ENCODE measurements at places on chromosomes 3 and 15.

GRCh38 chr3:172816968-172817367, 66.4 kb downstream of the ECT2 start:
- DNase-seq, result no peak

- no peak for DNase-seq
Measured at GRCh38 chr3:76111808-76112207, 326.5 kb upstream of the ZNF717 start.

DNA sequence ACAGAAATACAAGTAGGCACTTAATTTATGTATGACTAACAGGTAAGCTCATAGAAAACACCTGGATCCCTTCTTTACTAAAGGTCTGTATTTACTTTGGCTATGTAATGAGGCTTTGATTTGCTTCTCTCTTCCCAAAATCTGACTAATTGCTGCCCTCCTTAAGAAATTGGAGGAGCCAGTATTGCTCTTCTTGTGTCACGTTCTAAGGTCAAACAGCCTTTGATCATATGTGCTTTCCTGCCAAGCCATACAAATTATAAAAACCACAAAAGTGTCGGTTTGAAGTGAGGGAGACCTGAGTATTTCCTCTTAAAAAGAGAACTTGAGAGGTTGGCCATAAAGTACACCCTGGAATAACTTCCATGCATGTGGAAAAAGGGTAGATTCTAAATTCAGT, 112.1 kb upstream of the MB21D2 start:
- no peak for DNase-seq

- DNase-seq, result no peak
Measured at GRCh38 chr3:135491491-135492205, 473.9 kb upstream of the PPP2R3A start.

- DNase-seq, result no peak
Measured at GRCh38 chr15:29034151-29034550, 148.4 kb downstream of the APBA2 start.

DNA sequence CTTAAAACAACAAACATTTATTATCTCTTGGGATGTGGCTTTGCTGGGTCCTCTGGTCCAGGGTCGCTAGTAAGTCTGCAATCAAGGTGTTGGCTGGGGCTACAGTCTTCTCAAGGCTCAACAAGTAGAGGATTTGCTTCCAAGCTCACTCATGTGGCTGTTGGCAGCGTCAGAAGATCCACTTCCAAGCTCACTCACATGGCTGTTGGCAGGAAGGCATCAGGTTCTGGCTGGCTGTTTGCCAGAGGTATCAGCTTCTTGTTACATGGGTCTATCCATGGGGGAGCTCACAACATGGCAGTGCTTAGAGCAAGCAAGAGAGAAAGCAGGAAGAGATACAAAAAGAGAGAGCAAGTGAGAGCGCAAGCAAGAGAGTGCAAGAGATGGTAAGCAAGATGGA, 15.0 kb upstream of the BNC1 start:
- DNase-seq, result no peak

GRCh38 chr3:99313485-99313884, 324.9 kb upstream of the COL8A1 start:
- no peak for DNase-seq

GRCh38 chr15:88790486-88790885, 12.8 kb upstream of the ACAN start:
- no peak for DNase-seq

- DNase-seq, result no peak
Measured at GRCh38 chr3:190371152-190371551, 16.8 kb upstream of the CLDN16 start.

DNA sequence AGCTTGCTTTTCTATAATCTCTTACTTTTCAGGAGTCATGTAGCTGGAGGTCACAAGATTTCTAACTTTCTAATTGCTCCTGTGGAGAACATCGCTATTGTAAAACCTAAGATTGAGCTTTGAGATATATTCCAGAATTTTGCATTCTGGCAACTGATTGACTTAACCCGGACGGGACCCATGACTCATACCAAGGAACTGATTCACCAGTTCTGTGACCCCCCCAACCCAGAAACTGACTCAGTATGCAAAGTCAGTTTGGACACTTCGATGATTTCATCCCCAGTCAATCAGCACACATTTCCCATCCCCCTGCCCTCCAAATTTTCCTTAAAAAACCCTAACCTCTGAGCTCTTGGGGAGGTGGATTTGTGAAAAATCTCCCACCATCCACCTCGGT, 396.5 kb upstream of the GBE1 start:
- no peak for DNase-seq

DNA sequence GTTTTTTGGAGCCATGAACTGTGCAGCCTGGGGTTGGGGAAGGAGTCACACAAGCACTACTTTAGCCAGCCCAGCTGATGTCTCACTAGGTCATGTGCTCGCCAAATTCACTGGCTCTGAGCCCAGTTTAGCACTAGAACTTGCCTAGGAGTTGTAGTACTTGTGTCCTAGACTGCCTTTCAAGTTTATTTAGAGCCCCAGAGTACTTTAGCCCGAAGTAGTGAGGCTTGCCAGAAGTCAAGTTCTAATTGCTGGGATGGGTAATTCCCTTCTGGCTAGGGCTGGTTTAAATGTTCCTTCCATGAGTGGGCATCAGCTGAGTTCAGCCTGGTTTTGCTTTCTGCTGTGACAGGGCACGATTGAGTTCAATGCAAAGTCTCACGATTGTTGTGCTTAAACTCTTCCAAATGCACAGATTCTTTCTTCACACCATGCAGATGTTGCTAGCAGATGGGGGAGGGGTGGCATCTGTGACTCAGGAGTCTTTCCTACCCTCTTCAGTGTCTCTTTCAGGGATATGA, 228.2 kb upstream of the ZPLD1 start:
- DNase-seq, result no peak

DNA sequence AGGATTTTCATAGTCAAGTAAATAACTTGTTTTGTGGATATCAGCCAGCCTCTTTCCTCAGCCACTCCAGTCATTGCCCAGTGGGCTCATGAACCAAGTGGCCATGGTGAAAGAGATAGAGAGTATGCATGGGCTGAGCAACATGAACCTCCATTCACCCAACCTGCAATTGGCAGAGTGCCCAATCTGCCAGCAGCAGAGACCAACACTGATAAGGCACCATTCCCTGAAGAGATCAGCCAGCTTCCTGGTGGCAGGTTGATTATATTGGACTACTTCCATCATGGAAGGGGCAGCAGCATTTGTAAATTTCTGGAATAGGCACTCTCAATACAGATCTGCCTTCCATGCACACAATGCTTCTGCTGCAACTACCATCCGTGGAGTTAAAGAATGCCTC, 10.3 kb upstream of the MCF2L2 start:
- no peak for DNase-seq

DNA sequence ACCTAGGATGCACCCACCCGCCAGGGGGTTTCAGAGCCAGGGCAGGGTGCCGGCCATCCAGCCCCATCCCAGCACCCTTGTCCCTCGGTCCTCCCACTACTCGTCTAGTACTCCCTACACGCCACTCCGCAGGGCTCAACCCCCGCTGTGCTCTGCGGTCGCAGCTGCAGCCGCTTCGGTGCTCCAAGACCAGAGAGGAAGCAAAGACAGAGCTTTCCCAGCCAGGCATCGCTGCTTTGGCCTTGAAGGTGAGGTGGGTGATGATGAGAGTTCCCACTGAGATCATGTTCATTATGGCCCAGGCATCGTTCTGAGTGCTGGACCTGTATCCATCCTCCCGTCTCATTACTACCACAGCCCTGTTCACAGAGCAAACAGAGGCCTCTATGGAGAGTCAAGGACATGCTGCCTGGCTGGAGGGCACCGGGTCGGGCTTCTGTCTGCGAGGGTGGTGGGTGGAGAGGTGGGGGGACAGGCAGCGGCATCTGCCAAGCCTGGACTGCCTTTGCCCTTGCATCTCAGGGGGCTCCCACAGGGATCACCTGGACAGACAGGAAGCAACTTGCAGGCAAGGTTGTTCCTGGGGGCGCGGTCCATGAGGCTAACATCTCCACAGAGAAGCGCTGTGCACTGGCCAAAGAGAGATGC, 66.9 kb downstream of the KLF13 start:
- peak; percentile 26 for DNase-seq

GRCh38 chr15:78149805-78150751, 916 bp downstream of the IDH3A start:
- DNase-seq, result no peak

DNA sequence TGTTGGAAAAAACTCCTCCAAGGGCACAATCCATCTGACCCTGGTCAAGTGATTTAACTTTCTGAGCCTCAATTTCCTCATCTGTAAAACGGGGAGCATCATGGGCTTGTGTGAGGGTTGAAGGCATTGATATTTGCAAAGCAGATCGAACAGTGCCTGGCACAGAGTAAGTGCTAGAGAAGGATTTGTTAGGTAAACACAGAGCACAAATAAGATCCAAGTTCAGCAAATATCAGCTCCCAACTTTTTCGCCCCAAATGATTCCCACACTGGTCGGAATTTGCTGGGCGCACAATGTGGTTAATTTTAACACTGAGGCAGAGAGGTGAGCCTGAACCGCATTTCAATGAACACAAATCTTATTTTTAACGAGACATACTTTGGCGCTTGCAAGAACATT, 76.3 kb upstream of the ATP2B2 start:
- DNase-seq, result no peak

- DNase-seq, result no peak
Measured at GRCh38 chr15:92638291-92638708, 17.3 kb downstream of the FAM174B start.

GRCh38 chr3:40753951-40754350, 229.2 kb downstream of the ZNF621 start:
- DNase-seq, result no peak

DNA sequence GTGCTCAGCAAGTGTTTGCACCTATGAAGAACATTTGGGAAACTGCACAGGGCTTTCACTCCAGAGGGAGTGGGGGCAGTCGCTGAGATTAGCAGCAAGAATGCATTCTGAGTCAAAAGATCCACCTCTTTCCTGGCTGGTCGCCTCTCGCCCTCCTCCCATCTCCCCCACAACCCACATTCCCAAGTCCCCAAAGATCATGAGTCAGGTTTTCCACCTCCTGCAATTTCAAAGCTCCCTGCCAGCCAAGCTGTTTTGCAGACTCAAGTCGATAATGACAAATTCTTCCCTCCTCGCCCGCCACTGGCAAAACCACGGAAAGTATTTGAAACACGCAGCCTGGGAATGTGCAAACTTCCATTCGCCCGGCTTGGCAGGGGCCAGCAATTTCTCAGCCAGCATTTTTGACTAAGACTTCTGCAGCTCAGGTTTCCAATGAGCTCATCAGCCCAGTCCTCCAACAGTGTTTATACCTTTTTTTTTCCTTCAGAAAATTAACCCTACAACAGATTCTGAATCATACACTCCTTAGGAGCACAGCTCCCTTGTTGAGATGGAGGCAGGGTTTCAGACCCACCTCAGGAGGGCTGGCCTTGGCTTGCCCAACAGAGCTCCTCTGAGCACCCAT, 181.4 kb downstream of the SMAD6 start:
- DNase-seq, result no peak

DNA sequence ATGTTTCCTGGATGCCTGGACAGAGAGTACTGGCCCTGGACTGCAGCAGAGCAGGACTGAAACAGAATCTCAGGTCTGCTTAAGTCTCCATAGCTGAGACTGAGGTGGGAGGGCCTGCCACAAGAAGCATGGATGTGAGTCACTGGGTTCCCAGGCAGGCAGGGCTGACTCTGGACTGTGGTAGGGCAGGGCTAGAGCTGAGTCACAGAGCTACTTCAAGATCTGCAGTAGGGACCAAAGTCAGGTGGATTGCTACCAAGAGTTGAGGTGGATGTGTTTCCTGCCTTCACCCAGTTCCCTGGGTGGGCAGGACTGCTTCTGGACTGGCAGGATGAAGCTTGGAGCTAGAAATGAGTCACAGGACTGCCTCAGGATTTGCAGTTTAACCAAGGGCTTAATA, 282.9 kb downstream of the AGBL1 start:
- DNase-seq, result no peak

GRCh38 chr3:127405010-127405598, 117.3 kb upstream of the PRR20G start:
- no peak for DNase-seq

DNA sequence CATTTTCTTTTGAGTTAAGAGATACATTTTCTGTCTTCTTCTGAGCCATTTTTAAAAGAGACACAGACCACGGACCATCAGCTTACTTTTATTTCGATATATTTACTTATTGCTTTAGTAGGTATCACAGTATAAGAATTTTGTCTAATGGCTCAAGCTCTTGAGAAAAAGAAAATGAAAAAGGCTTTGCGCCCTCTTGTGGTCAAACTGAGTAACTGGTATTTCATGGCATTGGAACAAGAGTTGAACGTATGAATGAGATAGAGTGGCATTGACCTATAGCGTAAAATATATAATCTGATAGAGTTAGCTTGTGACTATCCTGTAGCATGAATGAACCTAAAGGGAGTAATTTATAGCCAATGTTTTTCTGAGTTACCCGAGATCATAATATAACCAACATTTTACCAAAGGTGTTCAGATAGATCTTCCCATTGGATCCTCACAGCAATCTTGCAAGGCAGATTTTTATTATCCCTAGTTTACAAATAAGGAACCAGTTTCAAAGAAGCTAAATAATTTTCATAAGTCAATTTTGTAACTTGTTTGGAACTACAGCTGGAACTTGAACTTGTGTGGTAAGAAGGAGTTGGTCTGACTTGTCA, 154.6 kb downstream of the POLR2M start:
- DNase-seq, result peak; percentile 45

- no peak for DNase-seq
Measured at GRCh38 chr3:187694801-187695200, 7.6 kb downstream of the RTP2 start.

- no peak for DNase-seq
Measured at GRCh38 chr3:43870120-43870519, 179.4 kb downstream of the ABHD5 start.

DNA sequence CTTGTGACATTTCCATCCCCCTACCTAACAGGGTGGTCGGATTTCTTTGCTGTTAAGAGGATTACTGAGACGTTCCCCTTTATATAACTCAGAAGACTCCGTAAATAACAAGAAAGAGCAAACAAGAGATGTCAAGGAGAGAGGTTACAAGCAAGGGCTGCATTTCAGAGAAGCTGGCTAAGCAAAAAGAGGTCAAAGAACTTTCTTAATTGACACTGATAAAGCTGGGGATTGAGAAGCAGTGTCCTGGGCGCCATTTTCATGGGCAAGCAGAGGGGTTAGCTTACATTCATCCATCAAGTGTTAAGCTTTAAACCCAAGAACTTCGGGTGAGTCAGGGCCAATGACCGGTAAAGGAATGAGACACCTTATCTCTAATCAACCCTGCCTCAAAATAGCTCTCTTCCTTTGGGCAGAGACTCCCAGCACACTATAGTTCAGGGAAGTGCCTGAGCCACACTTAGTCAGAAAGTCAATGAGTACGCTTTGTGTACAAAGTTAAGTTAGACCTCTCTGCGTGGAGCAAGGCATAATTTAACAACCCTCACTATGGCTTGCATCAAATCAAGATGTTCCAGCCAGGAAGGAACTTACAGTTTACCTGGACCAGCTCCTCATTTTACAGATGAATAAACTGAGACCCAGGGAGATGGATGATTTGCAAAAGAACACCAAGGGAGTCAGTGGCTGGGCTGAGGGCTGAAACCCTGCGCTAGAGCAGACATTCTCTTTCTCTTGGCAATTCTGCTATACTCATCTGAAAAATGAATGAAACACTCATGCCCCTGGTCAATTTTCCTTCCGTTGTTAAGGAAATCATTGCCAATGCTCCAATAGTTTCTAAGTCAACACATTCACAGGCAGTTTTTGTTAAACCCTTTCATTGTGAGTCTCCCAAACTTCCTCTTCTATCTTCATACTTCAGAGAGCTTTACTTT, 44.6 kb downstream of the CCNL1 start:
- DNase-seq, result no peak

GRCh38 chr3:86814918-86815655, 175.9 kb downstream of the VGLL3 start:
- DNase-seq, result no peak

Measured in naive B cell (primary cell).